ENCODE measurements at places on chromosomes 11 and 22. TPM values are rescaled to one million over a fixed set of nuclear protein-coding genes. Genes with fewer than 3 reads are reported as not detected.
A peak's percentile ranks its signal among the peaks of the same experiment; 100 is the strongest.

- DNase-seq, result peak; percentile 12
Measured at GRCh38 chr11:2086239-2087040, 52.7 kb downstream of the IGF2 start.

DNA sequence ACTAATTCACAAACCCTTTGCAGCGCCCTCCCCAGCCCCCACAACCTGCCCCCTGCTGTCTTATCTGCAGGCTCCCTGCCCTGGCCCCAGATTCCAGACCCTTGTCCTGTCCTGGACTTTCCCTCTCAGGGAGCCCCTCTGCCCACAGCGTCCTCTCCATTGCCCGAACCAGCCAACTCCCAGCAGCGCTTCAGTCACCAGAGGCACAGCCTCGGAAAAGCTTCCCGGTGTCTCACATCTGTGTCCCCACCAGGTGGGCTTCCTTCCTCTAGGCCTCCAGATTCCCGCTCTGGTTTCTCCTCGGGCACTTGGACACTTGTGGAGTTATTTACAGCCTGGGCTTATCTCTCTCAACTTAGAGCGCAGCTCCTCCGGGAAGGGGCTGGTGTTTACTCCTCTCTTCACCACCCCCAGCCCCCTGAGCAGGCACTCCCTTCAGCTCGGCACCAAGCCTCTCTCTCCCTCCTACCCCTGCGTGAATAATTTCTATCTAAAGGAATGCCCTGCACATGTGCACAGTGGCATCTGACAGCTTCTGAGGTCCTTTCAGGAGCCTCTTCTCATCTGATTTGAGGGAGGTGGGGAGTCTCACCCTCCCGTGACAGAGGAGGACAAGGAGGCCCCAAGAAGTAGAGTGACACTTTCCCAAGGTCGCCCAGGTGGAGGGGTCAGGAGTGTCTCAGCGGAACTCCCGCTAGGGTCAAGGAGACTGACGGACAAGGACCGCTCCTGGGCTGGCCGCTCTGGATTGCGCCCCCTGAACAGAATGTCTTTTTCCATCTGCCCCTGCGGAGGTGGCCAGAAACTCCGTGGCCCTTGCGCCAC is 838 bp downstream of the WNT11 start:
- no peak for DNase-seq

The RRP8 gene
- total RNA-seq, result 20.3 TPM

The PRG2 gene
- not detected for total RNA-seq

DNA sequence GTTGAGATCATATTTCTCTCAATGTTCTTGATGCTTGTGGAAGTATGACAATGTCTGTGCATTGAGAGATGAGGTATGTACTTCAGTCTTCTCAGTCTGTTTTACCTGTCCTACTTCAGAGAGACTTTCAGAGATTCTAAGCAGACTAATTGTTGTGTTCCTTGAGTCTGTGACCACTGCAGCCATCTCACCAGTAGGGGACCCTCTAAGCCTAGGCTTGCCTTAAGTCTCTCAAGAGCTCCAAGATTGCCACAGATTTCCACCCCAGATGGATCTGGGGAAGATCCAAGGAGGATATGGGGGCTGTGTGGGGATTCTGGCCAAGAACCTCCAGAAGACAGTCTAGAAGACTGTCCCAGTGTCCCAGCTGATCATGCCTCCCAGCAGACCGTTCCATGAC is 179.9 kb upstream of the PLET1 start:
- no peak for DNase-seq

DNA sequence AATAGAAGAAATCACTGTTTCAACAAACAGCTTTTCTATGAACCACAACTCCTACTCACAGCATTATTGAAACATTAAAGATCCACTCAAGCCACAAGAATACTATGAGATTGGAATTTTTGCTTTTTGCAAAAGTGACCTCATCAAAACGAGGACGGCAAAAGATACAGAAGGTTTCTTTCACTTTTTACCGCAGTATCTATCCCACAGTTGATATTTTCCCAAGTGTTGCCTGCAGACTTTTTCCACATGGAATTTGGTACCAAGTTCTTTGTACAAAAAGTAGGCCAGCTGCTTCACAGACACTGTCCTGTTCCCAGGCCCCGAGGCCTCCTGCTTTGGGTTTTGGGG is 204.0 kb downstream of the TBC1D22A start:
- no peak for DNase-seq

DNA sequence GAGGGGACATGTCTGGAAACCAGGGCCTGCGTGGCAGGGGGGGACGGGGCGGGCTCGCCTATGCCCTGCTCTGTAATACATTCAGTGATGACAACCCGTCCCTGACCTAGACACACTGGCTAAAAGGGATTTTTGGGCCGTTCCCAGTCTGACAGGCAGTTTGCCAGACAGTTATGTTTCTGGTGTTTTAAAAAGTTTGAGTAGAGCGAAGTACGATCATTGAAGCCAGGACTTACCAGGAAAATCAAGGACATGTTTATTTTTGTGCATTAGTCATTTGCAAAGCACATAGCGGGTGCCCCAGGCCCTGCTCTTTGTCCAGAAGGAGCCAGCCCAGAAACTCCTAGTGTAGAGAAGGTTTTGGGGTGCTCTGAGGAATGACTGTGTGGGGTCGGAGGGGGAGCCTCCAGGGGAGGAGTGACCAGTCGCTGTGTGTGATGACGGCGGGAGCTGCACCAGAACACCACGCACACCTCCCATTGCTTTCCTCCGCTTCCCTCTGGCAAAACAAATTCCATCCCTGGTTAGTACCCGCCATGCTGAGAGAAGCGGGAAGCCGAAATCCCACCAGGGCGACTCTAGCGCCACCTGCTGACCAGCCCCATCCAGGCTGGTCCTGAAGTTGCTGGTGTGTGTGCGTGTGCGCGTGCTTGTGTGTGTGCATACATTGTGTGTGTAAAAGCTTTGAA is 50.8 kb downstream of the FBLN1 start:
- peak; percentile 86 for DNase-seq

The RASD2 gene
- 0.16 TPM for total RNA-seq

Measured in breast epithelium (tissue), 4 donors.